Central memory CD4-positive, alpha-beta T cell (primary cell): ENCODE measurements at places on chromosomes 7 and 10.
A peak's percentile ranks its signal among the peaks of the same experiment; 100 is the strongest.

- no peak for DNase-seq
Observed at GRCh38 chr7:138328215-138328614, 131.8 kb upstream of the TRIM24 start.

- DNase-seq, result peak; percentile 27
Observed at GRCh38 chr10:113680190-113681111, 739 bp downstream of the CASP7 start.

- DNase-seq, result no peak
Observed at GRCh38 chr10:123385508-123386080, 231.4 kb downstream of the BUB3 start.

DNA sequence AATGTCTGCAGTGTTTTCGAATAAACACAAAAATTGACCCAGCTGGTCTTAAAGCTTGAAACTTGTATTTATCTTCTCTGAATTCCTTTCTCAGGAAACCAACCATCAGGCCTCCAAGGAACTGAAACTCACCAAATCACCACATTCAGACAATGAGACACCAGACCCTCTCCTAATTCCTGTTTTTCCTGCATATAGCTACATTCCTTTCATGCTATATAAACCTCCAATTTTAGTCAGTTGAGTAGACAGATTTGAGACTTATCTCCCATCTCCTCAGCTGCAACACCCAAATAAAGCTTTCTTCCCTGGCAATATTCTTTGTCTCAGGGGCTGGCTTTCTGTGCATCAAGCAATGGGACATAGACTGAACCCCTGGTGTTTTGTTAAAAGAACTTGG, 317.0 kb downstream of the CACNA2D1 start:
- no peak for DNase-seq

DNA sequence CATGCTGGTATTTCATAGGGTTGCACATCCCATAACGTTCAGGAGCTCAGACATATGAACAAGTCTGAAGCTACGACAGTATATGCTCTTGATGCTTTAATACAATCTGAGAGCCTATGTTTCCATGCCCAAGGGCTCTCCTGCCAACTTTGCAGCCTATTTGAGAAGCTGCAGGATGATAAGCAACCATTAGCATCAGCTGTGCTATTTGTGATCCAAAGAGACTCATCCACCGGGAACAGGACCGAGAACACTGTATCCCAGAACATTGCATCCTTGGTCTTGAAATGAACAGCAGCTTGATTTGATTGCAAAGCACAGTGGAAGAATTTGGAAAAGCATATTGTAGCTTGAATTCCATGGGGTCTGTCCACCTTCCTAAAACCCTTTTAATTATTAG, 156.2 kb upstream of the PTER start:
- no peak for DNase-seq

- DNase-seq, result no peak
Observed at GRCh38 chr7:82188636-82189035, 254.9 kb downstream of the CACNA2D1 start.

- no peak for DNase-seq
Observed at GRCh38 chr7:68176974-68177373, 1180.3 kb downstream of the TYW1 start.

- DNase-seq, result no peak
Observed at GRCh38 chr10:4678023-4678950, 147.7 kb upstream of the AKR1E2 start.

DNA sequence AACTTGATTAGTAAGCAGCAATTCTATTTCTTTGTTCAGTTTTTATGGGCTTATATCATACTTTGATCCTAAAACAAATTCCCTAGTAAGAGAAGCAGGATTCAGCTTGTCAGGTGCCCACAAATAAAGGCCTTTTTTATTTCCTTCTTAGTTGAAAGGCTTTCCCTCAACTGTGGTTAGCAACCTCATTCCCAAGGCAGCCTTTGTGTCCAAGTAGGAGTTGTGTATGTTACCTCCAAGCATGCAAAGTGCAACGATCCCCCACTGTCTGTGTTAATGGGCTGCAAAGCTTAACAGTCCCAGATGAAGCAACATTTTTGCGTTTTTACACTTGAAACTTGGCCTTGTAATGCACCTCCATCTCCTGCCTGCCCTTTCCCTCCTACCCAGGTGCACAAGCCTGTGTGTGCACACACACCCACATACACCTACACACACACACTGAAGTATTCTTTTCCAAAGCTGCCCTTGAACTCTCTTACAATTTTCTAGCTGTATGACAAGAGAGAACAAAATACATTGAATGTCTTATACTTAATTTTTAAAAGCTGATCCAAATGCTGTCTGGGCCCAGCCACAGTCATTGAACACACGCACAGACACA, 278.2 kb downstream of the SNX13 start:
- DNase-seq, result no peak

DNA sequence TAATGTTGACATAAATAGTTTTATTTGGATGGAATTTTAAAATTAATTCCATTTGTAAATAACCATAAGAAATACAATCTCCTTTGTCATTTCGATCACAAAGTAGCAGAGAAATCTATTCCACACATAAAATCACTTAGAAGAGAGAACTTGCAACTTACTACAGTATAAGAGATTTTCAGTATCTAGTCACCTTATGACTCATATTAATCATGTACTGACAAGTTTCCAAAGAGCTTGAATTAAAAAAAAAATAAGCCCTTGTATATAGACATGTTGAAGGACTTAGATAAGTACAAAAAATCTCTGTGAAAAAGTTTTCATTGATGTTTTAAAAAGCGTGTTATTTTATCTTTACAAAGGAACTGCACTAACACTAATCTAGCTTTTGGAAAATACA, 207.1 kb upstream of the ETV1 start:
- no peak for DNase-seq

DNA sequence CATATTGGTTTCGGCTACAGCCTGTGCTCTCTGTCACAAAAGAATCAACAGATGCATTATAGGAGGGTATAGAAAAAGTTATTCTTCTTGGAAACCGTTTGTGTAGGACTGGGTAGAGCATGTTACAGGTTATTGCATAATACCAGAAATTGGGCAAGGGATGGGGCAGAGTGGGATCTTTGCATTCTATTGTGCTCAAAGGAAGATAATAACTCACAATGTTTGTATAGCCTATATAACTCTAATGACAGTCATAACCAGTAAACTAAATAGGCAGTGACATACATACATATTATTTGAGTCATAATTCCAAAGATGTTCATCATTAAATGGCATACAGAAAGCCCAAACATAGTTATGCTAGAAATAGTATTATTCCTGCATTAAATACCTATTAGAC, 179.7 kb downstream of the XPNPEP1 start:
- DNase-seq, result no peak

- DNase-seq, result no peak
Observed at GRCh38 chr7:2019461-2019710, 213.4 kb downstream of the MAD1L1 start.

DNA sequence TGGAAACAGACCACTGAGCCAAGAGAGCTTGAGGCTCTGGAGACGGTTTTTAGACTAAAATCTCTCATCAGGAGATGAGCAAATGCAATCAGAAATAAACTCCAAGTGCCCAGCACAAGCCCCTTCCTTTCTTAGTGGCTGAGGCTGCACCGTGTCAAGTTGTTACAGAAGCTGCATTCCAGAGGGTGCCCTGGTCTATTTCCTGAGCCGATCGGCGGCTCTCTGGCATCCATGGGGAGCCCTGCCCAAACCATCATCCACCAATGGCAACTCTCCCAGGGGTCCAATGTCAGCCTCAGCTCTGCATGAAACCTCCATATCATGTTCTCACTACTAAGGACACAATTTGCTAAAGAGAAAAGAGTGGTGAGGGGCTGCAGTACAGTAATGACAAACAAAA, 89.6 kb downstream of the SVIL start:
- no peak for DNase-seq

DNA sequence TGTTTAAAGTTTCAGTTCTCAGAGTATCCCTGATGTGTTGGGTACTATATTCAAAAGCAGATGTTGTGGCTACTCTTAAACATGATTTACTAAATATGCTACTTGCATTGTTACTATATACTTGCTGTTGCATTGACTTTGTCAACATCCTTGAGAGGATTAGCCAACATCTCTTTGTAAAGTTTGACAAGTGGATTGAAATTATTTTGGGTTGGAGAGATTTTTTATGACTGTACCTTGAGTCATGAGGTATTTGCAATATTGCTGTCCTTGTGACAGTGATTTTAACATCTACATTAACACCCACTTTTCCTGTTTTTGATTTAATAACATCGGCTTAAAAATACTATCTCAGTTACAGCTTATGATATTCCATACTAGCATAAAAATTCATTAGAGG, 31.9 kb downstream of the MRC1 start:
- no peak for DNase-seq

- no peak for DNase-seq
Observed at GRCh38 chr7:107999779-108000560, 3.0 kb downstream of the LAMB1 start.
